ENCODE measurements at places on chromosomes 5 and 9. TPM values are rescaled to one million over a fixed set of nuclear protein-coding genes. Genes with fewer than 3 reads are reported as not detected.

- no peak for DNase-seq
These were observed 98.2 kb upstream of the ALDH1A1 start for GRCh38 chr9:73050887-73051550.

C5orf22 gene
- 18.8 TPM for total RNA-seq

CTSL gene
- total RNA-seq: 90.1 TPM

SLC46A2 gene
- not detected for total RNA-seq

DNA sequence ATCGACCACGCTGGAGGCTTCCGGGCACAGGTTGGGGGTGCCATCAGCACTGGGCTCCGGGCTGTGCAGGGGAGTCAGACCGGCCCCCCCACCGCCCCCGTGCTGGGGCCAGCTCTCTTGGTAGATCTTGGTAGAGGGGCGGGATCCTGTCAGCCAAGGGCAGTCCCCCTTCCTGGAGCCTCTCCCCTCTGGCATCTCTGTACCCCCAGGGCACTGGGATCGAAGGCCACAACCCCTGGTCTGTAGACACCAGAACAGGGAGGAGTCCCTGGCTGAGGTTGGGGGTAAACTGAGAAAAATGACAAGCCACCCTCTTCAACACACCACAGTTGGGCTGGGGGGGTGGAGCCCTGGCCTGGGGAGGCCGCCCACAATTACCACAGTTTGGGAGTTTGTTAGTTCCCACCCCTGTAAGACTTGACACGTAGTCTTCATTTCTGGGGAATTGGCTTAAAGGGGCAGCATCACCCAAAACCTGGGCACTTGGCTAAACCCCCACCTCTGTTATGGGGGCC is 882 bp downstream of the CERCAM start:
- no peak for DNase-seq

All from prostate gland (tissue), 2 donors.